ENCODE measurements at places on chromosomes 11 and 22.

DNA sequence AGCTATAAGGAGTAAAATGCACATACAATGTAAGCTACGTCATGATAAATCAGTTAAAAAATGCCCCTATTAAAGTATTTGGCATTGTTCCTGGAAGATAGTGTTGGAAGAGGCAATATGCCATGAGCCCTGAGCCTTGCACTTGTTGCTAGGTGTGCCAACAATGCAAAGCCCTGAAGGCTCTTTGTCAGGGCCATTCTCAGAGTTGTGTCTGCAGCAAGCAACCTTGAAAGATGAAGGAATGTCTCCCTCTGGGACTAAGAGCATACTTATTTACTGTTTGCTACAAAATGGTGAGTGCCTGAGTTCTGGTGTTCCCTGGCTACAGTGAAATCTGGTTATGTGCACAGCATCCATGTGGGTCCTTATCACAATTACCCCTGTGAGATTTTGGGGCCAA is 322.3 kb upstream of the FAT3 start:
- DNase-seq = no peak

DNA sequence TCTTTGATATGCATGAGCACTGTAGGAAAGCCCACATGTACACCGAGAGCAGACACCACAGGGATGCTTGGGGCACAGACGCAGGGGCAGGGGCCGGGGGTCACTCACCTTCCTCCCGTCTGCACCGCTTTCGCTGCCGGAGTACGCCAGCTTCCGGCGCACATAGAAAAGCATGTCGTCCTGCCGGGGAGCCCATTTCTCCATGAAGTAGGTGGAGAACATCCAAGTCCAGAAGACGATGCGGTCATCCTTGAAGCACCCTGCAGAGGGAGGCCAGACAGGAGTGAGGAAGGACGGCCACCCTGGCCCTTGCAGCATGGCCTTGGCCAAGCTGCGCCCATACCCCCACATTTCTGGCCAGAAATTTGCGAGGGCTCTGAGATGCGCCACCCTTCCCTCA is 28.8 kb downstream of the KIAA0930 start:
- no peak for DNase-seq

DNA sequence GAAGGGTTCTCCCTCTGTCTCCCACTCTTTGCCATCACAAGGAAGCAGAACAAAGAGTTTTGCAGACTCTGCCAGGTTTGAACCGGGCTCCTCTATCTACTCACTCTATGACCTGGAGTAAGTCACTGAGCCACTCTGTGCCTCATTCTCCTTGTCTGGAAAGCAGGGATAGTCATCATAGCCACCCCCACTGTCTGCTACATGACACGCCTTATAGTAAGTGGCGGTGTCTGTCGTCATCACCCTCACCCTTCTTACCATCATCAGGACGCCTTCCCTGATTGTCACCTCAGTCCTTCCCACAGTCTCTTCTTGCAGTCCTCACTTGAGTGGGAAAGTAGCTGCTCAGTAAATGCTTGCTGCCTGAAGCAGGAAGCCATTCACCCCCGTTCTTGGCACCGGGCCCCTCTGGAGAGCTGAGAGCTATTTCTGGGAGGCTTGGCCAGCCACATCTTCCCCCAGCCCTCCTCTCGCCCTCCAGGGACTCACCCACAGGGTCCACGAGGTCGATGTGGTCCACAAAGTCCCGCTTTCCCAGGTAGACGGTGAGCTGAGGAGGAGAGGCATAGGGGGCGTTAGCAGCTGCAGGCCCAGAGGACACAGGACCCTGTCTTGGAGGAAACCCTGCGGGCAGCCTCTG is 46.4 kb downstream of the TPBGL start:
- DNase-seq = no peak

DNA sequence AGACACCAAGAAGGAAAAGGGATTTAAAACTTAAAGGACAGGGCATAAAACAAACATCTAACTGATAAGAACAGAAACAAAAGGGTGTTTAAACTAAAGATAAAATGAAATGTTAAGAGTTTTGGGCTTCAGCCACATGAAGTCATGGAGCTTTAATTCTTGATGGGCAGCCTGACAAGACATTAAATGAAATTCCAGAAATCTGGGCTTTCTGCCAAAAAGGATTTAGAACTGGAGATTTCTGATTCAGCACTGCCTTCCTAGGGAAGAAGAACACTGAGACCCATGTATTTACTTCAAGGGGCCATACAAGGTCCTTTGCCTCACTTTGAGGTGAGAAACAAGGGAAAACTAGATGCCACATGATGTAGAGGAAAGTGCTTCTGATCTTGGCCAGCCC is 355.9 kb upstream of the RAG2 start:
- no peak for DNase-seq

GRCh38 chr11:87110443-87111131 is 72.9 kb downstream of the TMEM135 start:
- no peak for DNase-seq

DNA sequence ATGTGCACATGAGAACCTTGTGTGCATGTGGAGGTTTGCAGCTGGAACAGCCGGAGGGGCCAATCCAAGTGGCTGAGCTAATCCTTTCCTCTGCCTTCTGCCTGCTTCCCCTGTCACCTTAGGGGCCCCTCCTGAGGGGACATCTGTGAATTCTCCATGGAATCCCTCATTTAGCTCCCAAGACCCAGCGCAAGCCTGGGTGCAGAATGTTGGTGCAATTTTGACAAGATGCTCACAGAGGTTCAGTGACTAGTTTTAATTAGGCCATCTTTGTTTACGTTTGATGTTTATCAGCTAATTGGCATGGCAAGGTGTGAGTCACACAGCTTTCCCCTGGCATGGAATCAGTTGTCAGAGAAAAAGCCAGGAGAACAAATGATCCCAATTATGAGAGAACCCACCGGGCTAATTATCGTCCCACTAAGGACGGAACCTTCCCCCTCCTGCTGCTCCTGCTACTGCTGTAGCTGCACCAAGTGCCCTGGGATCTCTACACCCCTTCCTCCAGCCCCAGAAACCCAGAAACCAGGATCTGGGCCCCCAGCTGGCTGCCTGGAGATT is 63.6 kb upstream of the PAX6 start:
- DNase-seq = no peak

GRCh38 chr11:27699926-27700350 is 317 bp downstream of the BDNF start:
- DNase-seq = no peak

- DNase-seq = no peak
Observed at GRCh38 chr11:10622957-10623791, 54.7 kb upstream of the LYVE1 start.
